ENCODE measurements at places on chromosomes 2 and 18.

- DNase-seq = no peak
Observed at GRCh38 chr2:23077596-23077995, 307.4 kb upstream of the KLHL29 start.

GRCh38 chr2:29634916-29635315, 286.5 kb downstream of the ALK start:
- DNase-seq = no peak

- no peak for DNase-seq
Observed at GRCh38 chr18:54872681-54873080, 44.4 kb downstream of the RAB27B start.

DNA sequence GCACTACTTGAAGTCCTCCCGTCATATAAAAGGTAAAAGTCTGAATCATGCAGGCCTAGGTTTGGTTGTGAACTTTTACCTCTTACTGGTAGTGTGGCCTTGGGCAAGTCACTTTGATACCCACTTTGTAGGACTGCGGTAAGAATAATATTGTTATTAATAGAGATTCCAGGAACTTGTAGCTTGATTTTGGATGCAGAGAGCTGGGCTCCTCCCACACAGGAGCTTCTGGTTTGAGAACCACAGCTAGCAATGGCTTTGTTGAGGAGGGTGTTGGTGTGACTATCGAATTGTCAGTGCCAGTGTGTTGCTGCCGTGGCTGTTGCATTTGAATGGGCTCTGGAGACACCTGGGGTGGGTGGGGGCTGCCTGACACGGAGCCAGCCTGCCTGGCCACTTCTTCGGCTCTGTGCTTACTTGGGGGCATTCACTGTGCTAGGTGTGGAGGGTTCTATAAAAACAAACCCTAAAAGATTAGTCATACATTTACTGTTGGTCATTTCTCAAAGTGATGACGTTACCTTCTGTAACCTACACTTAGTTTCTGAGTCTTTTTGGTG, 38.5 kb downstream of the ASAP2 start:
- no peak for DNase-seq

- DNase-seq = no peak
Observed at GRCh38 chr2:70095720-70096670, 8.7 kb downstream of the PCBP1 start.

DNA sequence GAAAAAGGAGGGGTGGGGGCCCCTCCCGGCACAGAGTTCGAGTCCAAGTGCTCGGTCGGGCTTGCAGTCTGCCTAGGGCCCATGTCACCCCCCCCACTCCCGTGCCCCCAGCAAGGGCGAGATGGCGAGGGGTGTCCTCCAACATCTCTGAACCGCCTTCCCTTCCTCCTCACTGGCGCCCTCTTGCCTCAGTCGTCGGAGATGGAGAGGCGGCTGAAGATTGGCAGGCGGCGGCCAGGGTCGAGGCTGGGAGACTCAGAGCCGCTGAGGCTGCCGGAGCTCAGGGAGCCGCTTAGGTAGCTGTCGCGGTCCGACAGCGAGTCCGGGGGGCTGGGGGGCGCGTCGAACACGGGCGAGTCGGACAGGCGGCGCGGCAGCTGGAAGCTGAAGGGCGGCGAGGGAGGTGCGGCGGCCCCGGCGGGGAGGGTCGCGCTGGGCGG, 2.3 kb downstream of the ZFP36L2 start:
- DNase-seq = peak; percentile 50

DNA sequence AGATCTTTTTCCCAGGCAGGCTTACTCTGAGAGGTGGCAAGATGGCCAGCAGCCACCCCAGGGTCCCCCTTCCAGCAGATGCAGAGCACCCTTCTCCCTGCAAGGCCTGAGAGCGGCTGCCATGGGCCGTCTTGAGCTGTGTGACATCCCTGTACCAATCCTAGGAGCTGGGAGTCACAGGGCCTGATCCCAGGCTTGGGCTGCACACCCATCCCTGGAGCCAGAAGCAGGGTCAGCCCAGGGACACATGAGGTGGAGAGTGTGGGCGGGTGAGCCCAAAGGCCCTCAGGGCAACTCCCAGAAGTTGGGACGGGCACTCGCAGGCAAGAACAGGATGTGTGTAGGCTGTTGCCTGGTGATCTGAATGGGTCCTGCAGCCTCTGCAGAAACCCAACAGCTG, 40.5 kb downstream of the CROCC2 start:
- peak; percentile 3 for DNase-seq

DNA sequence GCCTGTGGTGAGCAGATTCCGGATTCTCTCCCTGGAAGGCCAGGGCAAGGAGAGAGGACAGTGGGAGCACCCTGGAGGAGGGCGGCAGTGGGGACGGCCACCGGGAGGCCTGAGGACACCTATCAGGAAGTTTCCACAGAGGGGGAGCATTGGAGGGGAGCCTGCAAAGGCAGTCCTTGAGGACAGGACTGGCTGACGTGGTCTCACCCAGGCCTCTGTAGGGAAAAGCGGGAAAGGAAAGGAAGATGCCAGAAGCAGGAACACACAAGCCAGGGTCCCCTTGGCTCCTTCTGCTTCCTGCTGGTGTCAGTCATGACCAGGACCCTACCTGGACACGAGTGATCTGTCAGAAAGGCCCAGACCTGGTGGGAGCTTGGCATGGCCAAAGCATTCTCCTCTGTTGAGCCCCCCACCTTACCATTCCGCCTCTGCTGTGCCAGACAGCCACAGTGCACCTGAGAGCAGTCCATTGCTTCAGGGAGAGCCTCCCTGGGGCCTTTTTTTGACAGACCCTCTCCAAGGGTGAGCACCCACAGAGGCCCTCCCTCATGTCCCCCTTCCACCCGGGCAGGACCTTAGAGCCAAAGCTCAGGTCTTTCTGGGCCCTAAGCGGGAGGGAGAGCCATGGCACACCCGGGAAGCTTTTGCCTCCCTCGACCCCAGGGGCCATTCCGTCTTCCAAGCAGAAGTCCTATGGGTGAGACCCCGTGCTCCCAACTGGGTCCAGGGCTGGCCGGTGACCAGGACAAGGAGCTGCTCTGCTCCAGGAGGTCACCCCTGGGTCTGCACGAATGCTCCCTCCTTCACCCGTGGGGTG, 333.1 kb downstream of the DYSF start:
- DNase-seq = no peak

GRCh38 chr2:230318190-230319121, 8.5 kb upstream of the SP140L start:
- no peak for DNase-seq

GRCh38 chr18:3875961-3876360, 426.0 kb downstream of the TGIF1 start:
- no peak for DNase-seq

- DNase-seq = no peak
Observed at GRCh38 chr2:9473308-9473984, 905 bp upstream of the IAH1 start.

DNA sequence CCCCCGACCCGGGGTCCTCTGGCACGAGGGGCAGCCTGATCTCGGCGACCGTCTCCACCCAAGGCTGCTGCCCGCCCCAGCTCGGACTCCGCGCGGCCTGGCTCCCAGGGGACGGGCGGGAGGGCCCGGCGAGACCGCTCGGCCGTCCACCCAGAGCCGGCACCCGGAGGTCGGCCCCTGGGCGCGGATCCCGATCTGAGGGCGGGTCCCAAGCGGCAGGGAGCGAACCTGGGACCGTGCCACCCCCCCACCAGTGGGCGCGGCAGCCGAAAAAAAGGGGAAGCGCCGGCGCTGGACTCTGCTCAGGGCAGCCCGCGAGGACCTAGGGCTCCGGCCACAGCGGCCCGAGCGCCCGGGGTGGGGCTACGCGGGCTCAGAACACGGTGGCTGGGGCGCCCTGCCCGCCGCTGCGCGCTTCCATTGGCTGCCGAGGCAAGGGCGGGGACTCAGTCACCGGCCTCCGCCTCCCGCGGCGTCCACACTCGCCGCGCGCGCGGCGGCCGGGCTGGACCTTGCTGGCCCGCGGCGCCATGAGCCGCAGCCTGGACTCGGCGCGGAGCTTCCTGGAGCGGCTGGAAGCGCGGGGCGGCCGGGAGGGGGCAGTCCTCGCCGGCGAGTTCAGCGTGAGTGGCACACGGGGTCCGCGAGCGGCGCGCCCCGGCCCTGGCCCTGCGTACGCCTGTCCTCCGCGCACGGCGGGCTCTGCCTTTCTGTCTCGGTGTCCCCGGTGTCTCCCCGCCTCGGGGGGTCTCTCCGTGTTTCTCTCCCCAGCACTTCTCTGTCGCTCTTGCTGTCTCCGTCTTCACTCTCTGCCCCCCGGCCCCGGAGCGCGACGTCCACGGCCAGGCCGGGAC, at the start of gene PTPN18:
TSS of gene PTPN18 (plus strand) at position 479 of the 854 bp plus-strand sequence. CDS start at position 531, 52 bp downstream.
- DNase-seq = peak; percentile 77

GRCh38 chr2:219213486-219214071, 5.2 kb downstream of the ABCB6 start:
- no peak for DNase-seq

DNA sequence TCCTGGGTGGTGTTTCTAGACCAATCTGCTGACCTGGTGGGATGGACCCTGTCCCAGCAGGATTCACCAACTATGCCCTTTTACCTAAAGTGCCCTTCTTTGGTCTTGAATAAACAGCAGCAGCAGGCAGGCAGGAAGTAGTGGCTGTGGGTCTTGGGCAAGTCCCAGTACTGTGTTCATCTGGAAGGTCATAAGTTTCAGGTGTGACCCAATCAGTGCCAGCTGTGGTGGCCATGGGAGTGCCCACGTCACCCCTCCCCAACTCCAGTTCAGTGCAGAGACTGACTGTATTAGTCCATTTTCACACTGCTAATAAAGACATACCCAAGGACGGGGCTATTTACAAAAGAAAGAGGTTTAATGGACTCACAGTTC, 148.3 kb upstream of the SRD5A2 start:
- DNase-seq = no peak

GRCh38 chr2:27021253-27022049, 11.3 kb upstream of the TMEM214 start:
- DNase-seq = no peak
